ENCODE measurements at places on chromosomes 12 and 14. TPM values are rescaled to one million over a fixed set of nuclear protein-coding genes. Genes with fewer than 3 reads are reported as not detected.

The BCAT1 gene
- total RNA-seq: 16.4 TPM

The RAB2B gene
- 20.5 TPM for total RNA-seq

- DNase-seq: no peak
These were observed 217.4 kb upstream of the PDE3A start for GRCh38 chr12:20150835-20151422.

The KRT82 gene
- total RNA-seq: not detected

The OTOGL gene
- total RNA-seq: not detected

DNA sequence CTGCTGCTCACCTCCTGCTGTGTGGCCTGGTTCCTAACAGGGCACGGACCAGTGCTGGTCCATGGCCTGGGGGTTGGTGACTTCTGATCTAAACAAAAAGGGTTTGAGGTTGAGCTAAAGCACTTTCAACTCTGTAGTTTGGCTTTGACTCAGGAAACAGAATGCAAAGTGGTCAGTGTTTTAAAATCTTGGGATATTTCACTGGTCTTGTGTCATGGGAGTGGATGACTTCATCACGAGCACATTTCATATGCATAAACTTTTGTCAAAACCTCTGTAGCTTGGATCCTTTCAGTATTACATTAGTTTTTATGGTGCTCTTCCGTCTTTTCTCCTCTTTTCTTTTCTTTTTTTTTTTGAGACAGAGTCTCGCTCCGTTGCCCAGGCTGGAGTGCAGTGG lies 25.6 kb downstream of the FAM161B start:
- no peak for DNase-seq

DNA sequence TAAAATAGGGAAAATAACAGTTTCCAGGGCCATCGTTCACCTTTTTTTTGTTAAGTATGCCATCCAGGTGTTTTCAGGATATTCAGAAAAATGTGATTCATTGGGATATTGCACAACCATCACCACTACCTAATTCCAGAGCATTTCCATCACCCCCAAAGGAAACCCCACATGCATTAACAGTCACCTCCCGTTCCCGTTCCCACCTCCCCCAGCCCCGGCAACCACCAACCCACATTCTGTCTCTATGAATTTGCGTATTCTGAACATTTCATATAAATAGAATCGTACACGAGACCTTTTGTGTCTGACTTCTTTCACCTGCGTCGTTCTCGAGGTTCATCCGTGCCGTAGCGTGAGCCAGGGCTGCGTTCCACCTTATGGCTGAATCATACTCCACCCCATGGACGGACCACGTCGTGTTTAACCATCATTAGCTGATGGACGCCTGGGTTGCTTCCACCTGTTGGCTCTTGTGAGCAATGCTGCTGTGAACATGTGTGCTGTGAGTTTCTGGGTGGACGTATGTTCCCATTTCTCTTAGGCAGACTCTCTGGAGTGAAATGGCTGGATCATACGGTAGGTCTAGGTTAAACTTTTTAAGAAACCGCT lies 51.0 kb upstream of the NCOR2 start:
- DNase-seq: no peak

DNA sequence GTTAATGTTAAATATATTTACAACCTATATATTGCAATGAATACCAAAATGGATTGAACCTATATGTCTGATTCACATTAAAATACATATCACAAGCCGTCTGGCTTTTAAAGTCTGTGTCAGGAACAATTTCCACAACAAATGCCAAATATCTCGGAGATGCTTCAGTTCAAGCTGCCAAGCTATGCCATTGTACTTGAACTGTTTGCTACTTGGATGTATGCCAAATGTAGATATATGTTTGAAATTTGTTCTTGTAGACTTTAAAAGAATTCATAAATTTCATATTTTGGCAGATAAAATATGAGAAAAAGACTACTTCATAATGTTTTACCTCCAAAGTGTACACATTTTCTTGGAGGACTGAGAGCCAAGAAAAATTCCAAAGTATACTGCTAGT lies 37.0 kb downstream of the WASHC3 start:
- no peak for DNase-seq

The YARS2 gene
- total RNA-seq: 24.8 TPM

Data from activated naive CD4-positive, alpha-beta T cell treated with anti-CD3 and anti-CD28 coated beads for 36 hours (primary cell).